ENCODE measurements at places on chromosomes 1 and 21.
A peak's percentile ranks its signal among the peaks of the same experiment; 100 is the strongest.

DNA sequence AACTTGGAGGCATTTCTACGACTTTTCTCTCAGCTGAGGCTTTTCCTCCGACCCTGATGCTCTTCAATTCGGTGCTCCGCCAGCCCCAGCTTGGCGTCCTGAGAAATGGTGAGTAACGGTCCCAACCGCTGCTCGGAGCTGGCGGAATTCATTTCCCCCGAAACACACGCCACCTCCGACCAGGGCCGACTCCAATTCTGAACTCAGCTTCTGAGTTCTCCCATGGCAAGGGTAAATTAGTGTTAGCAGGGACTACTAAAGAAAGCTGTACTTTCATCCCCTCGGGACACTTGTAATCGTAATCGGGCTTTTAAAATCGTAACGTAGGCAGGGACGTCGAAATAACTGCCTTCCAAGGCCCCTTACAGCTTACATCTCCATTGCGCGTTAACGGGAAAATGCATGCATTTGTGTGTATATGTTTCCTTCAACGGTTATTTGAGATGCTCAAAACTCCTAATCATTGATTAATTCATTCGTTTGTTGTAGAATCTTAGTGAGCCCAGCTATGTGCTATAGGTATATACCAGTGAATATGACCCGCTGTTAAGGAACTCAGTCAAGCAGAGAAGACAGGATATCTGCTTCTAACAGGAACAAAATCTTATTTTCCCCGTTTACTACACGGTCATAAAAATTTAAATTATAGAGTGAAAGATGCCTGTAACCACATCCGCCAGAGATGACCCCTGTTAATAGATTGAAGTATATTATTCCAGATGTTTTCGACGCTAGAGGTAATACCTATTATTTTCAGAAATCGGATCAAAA, 472 bp downstream of the DTL start:
- peak; percentile 16 for DNase-seq

DNA sequence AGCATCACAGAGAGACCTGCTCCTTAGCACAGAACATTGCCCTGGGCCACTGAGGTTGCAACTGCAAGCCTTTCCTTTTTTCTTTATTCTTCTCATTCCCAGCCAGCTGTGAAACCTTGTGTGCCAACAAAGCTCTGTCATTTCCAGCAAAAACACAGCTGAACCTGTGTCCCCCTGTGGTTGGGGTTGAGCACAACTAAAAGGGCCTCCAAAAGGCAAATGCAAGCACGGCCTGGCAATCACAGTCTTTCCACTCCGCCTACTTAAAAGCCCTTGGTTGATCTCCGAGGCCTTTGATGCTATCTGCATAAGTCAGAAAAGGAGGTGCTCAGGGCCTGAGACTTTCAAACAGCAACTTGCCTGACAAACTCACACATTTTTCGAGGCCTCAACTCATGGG, 32.7 kb downstream of the SUSD4 start:
- DNase-seq, result no peak

- no peak for DNase-seq
Observed at GRCh38 chr1:183514235-183514634, 41.9 kb downstream of the SMG7 start.

GRCh38 chr1:221987860-221988520, 246.1 kb upstream of the DUSP10 start:
- no peak for DNase-seq

GRCh38 chr1:155134322-155134721, 1.3 kb upstream of the SLC50A1 start:
- DNase-seq, result no peak

DNA sequence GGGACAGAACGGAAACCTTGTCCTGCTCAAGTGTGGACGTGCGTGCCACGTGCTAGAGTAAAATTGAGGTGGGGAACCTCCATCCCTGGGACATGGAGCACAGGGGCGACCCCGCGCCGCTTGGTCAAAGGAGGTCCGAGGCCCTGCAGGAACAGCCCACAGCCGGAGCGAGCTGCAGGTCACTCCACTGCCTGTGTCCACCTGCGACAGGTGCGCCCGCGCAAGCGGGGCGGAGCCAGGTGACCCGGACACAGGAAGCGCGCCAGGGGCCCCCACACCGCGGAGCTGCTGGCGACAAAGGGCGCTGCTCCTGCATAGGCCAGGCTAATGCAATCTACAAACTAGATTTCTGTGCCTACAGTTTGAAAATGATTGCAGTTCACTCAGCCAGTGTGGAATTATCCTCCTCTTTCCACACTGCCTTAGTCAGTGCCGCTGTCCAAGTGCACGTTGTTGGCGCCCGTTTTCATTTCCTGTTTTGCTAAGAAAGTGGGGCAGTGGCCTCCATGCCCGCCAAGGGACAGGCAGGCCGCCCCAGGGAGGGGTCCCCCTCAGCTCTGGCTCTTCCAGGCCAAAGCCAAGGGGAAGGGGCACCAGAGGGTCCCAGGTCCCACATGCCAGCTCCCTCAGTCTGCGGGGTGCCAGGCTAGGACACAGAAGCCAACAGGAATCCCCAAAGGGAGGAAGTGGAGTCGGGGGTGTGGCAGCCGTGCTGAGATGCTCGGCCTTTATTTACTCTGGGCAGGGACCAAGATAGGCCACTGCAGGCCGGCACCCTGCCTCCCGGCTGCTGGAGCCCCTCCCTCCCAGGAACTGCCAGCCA, 4.3 kb upstream of the NADK start:
- peak; percentile 33 for DNase-seq

- peak; percentile 41 for DNase-seq
Observed at GRCh38 chr1:27658951-27659496, 13.0 kb downstream of the IFI6 start.

DNA sequence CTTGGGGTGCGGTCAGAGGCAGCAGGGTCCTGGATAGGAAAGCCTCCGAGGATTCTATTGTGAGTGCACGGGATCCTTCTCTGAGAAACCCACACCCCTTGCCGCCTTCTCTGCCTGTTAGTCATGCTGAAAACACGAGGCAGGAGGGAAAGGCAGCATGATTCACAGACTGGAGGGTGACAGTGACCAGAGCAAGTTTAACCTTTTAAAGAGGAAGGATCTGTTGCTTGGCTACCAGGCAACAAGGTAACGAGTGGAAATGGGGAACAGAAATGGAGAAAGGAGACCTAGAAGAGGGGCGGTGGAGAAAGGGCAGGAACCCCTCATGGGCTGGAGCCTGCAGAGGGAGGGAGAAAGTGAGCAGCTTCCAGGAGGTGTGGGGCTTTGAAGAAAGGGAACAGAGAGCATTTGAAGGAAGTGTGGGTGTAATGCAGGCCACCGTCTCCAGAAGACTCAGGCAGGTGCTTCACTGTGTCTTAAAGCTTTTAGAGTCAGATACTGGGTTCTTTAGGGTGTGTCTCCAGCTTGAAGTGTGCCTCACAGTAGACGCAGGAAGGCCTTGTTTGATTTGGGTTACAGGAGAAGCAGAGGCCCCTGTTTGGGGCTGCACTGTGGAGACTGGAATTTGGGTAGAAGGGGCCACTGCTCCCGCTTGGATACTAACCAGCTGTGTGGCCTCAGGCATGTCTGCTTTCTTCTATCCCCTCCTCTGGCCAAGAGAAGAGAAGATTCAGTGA, 19.1 kb downstream of the OPTC start:
- no peak for DNase-seq

GRCh38 chr1:14598498-14599182, at the start of gene KAZN:
Gene KAZN, plus strand, starts transcription at chr1:14598685.
- no peak for DNase-seq

DNA sequence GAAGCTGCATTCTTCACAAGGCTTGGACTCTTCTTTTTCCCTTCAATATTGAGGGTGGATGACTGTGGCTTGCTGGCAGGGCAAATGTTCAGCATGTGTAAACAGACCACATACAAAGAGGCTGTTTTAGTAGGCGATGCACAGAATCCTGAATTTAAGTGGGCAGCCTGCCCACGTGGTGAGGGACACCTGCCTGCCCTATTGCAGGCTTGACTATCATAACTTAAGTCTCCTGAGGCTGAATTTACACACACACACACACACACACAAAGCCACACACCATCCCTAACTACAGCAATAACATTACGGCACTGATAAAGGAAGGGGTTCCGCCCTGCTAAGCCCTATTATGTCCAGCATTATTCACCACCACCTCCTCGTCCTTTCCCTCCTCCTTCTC, 15.9 kb downstream of the SYT2 start:
- no peak for DNase-seq

DNA sequence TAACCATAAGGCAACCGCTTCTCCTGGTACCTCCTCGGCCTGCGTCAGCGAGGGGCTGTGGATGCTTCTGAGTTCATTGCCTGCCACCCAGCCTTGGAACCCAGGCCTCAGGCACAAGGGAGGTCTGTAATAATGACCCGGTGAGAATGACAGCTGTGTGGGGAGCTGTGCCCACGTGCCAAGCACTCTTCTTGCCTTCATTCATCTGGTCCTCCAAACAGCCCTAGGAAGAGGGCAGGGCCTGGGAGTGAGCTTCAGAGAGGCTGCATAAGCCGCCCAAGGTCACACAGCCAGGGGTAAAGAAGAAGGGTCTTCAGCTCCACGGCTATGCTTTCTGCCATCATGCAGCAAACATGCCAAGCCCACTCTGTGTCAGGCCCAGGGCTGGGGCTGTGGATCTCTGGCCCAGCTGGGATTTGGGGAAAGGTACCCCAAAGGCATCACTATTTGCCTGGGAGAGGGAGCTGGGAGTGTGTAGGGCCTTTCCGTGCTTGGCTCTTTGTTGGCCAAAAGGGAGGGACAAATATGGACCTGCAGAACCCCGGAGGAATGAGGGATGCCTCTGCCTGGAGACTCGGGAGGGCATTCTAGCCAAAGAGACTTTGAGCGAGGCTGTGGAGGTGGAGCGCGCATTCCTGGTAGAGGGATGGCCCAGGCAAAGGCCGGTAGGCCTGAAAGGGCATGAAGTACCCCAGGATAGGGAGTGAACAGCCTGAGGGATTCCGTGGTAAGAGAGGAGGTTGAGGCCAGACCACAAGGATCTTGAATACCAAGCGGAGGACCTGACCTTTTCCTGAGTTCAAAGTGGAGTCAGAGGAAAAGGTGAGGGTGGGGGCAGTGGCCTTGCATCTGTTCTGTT, 10.1 kb upstream of the EDN2 start:
- no peak for DNase-seq

- no peak for DNase-seq
Observed at GRCh38 chr1:26544126-26544525, 14.6 kb downstream of the RPS6KA1 start.

DNA sequence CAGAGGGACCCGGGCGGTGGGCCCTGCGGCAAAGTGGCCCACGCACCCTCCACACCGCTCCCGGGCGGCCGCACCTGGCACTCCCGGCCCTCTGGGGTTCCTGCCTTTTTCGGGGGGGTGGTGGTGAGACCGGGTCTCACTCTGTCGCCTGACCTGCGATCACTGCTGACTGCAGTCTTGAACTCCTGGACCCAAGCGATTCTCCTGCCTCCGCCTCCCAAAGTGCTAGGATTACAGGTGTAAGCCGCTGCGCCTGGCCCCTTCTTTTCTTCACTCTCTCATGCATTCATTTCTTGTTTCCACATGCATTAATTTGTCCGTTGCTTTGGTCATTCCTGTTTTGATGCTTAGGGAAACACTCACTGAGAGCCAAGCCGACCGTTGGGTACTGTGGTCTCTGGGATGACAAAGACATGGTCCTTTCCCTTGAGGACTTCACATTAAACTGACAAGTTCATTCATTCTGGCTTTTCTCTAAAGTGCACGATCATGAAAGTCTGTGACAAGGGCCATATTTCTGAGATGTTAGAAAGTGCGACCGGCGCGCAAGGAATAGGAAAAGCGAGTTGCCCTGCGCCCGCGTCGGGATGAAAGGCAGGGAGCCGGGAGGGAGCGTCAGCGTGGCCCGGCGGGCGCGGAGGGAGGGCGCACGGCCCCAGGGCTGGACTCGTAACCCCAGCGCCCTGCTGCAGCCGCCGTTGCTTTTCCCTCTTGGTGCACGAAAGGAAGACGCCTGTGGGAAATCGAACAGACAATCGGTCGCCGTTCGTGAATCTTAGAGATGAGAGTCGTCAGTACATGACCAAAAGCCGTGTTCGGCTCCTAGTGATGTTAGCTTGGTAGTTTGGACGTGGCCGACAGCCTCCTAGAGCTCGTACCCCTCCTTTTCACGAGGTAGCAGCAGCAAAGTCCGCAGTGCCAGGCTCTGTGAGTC, 1.0 kb upstream of the MCOLN2 start:
- peak; percentile 24 for DNase-seq

- DNase-seq, result no peak
Observed at GRCh38 chr1:200887772-200888348, 6.8 kb upstream of the INAVA start.

- DNase-seq, result no peak
Observed at GRCh38 chr1:17935230-17935629, 172.4 kb upstream of the IGSF21 start.

DNA sequence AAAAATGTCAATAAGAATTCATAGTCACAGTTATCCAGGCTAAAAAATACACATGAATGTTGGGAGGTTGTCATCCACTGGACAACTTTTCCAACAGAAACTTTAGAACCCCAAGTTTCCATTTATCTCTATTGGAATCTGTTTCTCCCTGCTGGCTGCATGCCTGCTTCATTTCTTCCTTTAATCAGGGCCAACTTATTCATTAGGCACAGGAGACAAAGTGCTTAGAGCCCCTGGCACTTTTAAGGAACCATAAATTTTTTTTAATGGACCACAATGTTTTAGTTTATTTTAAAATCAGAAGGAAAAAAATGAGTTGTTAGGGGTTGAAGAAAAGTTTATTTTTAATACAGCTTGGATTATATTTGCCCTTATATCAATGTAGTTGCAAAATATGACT, 26.7 kb upstream of the C2CD2 start:
- DNase-seq, result no peak

DNA sequence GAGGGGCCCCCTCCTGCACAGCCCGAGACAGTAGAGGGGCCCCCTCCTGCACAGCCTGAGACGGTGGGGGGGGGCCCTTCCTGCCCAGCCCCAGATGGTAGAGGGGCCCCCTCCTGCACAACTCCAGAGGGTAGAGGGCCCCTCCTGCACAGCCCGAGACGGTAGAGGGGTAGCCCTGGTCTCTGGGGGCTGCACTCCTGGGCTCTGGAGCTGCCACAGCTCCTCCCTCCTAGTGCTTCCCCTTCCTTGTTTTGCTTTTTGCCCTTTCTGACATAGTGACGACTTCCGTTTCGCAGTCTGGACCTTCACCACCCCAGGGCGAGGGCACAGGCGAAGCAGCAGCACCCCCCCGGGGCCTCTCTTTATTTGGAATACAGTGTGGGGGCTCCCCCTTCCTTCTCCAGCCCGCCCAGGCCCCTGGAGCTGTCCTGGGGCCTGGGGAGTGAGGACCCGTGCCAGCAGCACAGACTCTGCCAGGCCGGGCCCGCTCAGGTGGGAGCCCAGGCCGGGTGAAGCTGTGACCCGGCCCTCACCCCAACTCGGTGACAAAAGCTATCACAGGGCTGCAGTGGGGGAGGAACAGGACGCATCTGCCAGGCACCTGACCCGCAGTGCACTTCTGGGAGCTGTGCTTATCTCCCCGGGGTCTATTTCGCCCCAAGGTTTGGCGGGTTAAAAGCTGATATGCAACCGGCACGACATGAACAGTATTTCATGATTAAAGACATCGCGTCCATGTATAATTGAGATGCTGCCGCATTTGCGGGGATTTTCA, 1.1 kb upstream of the PRXL2B start:
- peak; percentile 86 for DNase-seq

DNA sequence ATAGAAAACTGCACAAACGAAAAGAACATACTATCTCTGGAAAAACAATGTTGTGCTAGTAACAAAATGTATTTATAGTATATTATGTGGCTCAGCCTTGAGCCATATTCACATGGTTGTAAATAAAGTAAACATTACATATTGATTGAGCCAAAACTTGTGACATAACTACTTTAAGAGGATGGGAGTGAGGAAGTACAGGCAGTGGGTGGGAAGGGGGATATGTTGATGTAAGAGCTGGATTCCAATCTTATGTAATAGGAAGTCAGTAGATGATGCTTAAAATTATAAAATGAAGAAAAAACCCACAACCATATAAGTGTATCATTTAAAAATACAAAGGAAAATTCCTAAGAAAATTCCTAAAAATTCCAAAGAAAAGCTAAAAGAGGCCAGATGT, 42.7 kb downstream of the RHOU start:
- no peak for DNase-seq

All from germinal center (tissue), 1 donor.